ENCODE measurements at places on chromosomes 5 and 9.

DNA sequence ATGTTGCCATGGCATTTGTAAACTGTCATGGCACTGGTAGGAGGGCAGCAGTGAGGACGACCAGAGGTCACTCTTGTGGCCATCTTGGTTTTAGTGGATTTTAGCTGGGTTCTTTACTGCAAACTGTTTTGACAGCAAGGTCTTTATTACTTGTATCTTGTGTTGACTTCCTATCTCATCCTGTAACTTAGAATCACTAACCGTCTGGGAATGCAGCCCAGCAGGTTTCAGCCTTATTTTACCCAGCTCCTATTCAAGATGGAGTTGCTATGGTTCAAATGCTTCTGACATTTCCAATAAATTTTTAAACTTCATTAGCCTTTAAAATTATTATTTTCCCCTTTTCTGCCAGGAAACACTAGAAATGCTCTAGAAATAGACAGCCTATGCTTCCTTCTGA lies 839.1 kb downstream of the NR2F1-AS1 start:
- DNase-seq = no peak

GRCh38 chr9:86766912-86767311 lies 180.4 kb downstream of the GAS1 start:
- peak; percentile 36 for DNase-seq

- DNase-seq = peak; percentile 61
These were observed 50.0 kb downstream of the HACD4 start for GRCh38 chr9:20981486-20981885.

DNA sequence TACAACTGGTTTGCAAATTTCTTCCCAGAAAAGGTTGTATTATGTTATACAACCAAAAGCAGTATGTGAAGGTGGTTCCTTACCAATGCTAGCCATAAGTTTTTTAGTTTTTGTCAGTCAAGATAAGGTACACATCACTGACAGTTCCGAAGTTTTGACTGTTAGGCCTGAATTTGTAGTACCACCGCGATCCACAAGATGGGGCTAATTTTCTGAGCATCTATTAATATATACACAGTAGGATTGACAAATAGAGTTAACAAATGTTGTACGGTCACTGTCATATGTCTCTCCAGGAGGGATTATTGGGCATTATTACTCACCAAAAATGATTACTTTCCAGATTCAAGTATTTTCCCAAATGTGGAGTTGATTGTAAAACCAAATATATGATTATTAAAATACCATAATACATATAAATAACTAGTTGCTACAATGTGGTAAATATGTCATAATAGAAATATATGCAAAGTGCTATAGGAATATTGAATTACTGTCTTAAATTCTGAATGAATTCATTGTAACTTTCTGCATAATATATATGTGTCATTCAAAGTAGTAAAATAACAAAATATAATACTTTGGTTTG lies 28.4 kb upstream of the LRRC19 start:
- peak; percentile 45 for DNase-seq

DNA sequence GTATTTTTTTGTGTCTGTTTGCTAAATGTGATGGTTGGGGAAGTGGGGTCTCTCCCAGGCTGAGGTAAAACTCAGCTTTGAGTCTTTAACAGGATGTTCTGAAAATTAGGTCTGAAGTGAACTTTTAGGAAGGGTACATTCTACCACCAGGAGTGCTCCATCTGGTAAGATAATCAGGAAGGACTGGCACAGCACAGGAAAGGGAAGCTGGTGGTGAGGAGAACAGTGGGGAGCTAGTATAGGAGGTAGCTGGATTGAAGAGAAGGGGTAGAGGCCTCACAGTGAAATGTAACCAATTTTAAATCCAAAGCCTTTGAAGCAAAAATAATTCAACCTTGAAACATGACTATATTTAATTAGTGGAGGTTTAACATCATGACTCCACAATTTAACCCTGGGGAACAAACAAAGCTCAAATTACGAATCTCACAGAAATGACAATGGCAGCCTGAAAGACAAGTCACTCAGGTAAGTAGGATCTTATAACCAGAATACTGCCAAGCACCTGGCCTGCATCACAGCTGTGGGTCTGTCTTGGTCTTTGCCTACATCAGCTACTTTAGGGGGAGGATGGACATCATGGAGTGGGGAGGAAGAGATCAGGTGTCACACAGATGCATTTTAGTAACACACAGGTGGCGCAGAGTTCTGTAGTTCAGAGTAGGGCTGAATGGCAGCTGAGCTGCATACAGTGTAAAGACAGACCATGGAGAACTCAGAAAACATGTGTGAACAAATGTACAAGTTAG lies 445.3 kb downstream of the DMRT2 start:
- DNase-seq = no peak

DNA sequence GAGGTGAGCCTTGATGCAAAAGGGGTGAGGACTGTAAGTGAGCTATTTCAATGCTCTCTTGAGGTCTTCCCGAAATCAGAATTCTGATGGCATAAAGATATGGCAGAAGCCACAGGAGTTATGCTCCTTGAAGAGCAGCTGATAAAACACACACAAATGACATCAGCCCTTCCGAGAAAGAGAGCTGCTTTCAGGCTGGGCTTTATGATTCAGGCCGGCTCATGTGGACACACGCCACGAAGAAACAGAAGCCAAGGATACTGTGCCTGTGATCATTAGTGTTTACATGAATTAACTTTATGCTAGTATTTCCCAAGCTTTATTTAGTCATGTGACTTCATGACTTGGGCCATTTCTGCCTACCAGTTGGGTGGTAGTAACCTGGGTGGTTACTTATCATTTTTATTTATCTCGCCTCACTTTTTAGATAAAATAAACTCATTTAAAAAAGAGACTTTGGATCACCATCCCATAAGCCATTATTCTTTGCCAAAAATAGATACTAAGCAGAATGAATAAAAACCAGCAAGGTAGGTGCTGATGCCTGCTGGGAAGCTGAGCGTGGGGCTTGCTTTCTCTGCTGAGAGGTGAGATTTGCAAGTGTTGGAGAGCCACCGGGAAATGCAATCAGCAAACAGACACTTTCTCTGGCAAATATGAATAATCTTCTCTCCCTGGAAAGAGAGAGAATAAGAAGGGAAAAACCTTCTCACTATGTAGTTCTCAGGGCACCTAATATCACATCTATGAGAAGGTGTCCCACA lies 73.0 kb upstream of the SLC25A51 start:
- peak; percentile 84 for DNase-seq

Data from AG08396 (cell line).